ENCODE measurements at places on chromosomes 4 and X.

DNA sequence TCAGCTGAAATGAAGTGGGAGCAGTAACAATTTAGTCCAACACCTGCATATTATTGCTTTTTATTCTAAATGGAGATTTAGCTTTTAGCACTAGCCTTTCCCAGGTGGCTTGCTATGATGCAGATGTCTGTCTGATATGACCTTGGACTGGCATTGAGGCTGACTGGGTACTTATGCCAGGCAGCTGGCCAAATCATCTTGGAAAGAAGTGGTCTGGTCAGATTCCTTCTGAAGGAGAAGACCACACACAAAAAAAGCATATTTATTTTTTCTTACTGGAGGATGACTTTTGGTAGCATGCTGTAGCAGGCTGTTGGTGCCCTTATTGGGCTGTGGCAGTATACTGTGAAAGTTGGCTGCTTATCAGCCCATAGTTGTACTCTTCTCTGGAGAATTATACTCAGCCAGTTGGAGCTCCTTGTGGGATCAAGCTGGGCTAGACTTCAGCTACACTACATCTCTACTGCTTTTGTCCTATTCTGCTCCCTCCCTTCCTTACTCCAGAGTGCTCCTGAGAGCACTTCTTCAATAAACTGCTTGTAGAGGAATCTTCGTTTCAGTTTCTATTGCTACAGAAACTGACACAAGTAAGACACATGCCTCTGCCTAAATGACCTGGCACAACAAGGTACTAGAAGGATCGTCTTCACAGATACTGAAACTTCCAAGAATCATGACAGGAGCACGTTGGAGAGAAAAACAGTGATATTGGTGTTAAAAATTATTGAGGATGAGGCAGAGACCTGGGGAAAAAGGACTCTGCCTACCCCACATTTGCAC is 196.8 kb upstream of the RPS6KA3 start:
- no peaks in the 10 kb centered on the region for H3K27me3 ChIP-seq
- H3K4me1 ChIP-seq: no peaks in the 10 kb centered on the region
- DNase-seq: no peak
- H3K4me3 ChIP-seq: no peak overlapping the region

DNA sequence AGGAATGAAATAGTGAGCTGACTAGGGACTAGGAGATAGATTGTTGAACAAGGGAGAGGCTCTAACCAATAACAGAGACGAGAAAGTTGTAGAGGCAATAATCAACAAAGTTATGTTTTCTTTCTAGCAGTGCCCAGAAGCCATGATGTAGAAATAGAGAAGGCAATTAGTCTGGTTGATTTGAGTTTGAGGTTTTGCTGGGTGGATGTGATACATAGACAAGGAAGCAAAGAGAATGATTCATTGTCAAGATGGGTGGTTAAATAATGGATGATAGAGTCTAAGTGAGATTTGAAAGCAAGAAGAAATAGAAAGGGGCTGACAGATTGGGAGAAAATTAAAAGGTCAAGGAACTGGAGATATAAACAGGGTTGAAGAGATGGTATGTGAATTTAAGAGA is 11.2 kb downstream of the RBM41 start:
- no peak for DNase-seq
- H3K27me3 ChIP-seq: no peaks in the 10 kb centered on the region
- peaks cover 34% of the 10 kb centered on the region for H3K36me3 ChIP-seq
- no peaks in the 10 kb centered on the region for H3K4me1 ChIP-seq
- no peak overlapping the region for H3K4me3 ChIP-seq
- no peak overlapping the region for H3K27ac ChIP-seq

DNA sequence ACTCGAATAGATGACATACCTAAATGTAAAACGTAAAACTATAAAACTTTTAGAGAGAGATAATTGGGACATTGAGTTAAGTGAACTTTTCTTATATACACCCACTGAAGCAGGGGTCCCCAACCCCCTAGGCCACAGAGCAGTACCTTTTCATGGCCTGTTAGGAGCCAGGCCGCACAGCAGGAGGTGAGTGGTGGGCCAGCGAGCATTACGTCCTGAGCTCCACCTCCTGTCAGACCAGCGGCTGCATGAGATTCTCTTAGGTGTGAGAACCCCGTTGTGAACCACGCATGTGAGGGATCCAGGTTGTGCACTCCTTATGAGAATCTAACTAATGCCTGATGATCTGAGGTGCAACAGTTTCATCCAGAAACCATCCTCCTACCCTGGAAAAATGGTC is 114.8 kb downstream of the HMX1 start:
- no peaks in the 10 kb centered on the region for H3K27me3 ChIP-seq
- DNase-seq: peak; percentile 58
- no peaks in the 10 kb centered on the region for H3K4me1 ChIP-seq
- no peak overlapping the region for H3K27ac ChIP-seq

DNA sequence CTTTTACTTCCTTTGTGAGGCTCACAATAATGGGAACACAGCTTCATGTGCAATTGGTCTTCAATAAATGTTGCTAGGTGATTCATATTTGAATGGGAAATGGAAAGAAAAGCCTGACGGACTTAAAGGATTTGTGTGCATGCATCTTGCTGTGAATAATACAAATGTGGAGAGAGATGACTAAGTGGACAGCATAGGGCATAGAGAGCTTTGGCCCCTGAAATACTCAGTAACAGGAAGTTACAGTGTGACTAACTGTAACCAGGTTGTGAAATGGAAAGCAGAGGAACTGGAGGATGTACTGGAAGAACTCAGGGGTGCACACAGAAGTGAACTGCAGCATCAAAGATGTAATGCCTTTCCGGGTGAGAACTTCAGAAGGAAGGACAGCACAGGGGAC is 206.7 kb downstream of the MGST2 start:
- no peak overlapping the region for H3K27ac ChIP-seq

GRCh38 chr4:165765053-165765452 is 108.0 kb upstream of the TLL1 start:
- no peaks in the 10 kb centered on the region for H3K27me3 ChIP-seq
- no peaks in the 10 kb centered on the region for H3K4me1 ChIP-seq
- no peaks in the 10 kb centered on the region for H3K36me3 ChIP-seq
- no peak overlapping the region for H3K27ac ChIP-seq

DNA sequence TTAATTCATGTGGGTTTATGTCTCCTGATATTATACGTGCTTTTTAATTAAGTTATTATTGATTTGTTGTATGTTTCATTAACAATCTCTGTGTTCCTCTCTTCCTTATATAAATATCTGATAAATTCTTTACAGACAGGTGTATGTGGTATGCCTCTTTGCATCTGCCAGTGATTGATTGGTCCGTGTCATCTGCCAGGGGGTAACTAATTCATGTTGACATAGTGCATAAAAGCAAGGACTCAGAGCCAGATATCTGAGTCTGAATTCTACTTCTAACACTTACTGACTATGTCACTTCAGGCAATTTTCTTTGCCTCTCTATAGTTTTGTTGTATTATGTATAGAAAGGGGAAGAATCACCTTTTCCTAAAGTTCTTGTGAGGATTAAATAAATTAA is 5.2 kb upstream of the AMBN start:
- H3K4me1 ChIP-seq: peaks cover 3% of the 10 kb centered on the region
- no peak overlapping the region for H3K4me3 ChIP-seq
- no peak for DNase-seq
- H3K36me3 ChIP-seq: no peaks in the 10 kb centered on the region

Measured in endodermal cell (in vitro differentiated cells).